Suppressor macrophage treated with lipopolysaccharide for 4 hours (primary cell): ENCODE measurements at places on chromosomes 11 and 22.
A peak's percentile ranks its signal among the peaks of the same experiment; 100 is the strongest.

GRCh38 chr11:90176069-90176468 is 41.6 kb downstream of the NAALAD2 start:
- DNase-seq = no peak

DNA sequence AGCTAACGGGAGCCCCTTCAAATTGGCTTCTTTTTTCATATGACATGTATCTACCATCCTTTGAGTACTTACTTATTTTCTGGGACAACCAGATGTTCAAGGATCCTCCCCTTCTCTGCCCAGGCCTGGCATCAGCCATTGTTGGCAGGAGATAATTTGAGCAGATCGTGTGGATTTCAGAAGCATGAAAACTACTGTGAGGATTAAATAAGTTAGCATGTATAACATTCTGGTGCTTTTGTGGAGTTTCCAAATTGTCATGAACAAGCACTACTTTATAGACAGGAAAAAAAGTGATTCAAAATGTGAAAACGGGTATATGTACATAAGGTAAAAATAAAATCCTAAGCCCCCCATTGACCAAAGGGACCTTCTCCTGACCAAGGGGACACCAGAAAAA is 2.1 kb upstream of the NADSYN1 start:
- no peak for DNase-seq

DNA sequence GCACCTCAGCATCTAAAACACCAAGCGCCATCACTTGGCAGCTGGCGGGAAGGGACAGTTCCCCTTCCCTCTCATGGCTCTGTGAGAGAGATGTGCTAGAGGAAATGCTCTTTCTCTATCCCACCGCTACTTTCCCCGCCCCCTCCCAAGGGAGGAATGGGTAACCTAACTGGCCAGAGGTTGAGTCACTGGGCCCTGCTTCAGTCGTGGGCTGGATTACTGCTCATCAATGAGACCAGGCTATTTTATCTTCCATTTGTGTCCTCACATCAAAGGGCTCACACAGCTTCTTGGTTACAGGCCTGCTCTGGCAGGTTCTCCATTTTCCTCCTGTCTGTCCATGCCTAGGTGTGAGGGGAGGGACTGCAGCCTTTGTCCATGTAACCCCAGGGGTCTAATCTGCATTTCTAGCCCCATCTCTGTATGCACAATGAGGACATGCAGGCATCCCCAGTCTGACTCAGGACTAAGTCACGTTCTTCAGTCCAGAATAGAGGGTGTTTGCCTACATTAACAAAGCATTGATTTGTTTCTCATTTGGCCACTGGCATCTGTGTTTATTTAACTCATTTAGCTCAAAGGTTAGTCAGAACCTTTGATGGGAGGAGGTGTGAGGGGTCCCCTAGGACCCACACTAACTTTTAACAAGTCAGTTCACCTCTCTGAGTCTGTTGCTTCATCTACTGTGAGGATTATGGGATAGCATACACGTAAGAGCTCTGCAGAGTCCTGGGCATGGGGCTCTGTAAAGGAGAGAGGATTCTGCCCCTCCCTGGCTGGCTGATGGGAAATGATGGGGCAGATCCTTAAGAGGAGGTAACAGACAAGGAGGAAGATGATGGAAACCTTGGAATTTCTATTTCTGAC is 99.1 kb downstream of the XRRA1 start:
- no peak for DNase-seq

GRCh38 chr22:34622602-34623001 is 443.4 kb upstream of the ISX start:
- DNase-seq = no peak

DNA sequence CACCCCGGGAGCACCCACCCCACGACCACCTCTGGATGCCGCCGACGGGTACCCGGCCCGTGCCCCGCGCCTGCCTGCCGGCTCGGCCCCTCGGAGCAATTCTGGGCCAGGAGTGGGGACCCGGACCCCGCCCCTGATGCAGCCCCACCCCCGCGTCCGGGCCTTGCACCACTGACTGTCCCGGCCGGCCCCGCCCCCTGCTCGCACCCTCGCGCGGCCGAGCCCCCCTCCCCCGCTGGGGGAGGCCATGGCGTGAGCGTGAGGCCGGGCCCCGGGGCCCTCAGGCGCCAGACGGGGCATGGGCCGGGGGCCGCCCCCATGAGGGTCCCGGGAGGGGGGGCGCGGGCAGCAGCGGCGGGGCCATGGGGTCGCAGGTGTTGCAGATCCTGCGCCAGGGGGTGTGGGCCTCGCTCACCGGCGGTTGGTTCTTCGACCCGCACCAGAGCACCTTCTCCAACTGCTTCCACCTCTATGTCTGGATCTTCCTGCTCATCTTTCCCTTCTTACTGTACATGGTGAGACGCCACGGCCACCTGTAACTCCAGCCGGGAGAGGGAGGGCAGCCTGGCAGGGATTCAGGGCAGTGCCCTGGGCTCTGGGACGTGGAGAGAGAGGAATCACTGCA is 486 bp downstream of the PCNX3 start:
- no peak for DNase-seq

GRCh38 chr11:30350384-30350783 is 27.5 kb downstream of the ARL14EP start:
- no peak for DNase-seq

DNA sequence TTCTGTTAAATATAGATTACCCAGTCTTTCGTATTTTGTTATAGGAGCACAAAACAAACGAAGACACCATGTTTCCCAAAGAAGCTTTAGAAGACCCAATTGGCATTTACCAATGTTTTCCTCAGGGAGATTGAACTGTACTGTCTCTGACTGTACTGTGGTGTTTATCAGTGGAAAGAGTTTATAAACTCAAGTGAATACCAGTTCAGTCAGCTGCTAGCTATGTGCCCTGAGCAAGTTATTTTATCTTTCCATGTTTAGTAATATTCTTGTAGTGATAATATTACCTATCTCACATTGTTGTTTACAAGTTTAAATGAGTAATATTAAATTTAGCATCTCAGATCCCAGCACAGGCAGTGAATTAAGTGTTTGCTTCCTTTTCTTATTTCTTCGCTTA is 773.2 kb downstream of the KCNA4 start:
- no peak for DNase-seq

DNA sequence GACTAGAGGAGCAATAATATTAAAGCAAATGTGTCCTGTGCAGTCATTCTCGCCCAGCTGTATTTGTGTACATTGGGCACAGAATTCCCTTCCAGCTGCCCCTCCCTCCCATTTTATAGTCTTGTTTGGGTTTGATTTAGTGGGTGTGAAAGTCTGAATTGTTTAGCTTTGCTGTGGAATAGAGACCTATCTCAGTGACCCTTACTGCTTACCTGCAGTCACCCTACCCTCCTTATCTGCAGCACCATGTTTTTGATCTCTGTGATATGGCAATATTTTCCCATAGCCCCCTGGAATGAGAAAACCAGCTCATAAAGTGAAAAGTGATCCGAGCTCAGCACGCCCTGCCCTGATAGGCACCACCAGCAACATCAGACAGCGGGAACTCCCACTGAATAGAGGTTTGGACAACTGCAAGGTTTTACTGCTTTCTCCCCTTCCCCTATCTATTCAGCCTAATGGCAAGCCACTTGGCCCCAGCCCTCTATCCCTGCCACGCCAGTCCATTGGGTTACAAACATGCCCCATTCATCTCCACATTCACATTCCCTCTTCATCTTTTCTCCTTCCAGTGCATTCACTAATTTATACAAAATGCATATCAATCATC is 199.0 kb downstream of the ETS1 start:
- DNase-seq = no peak

DNA sequence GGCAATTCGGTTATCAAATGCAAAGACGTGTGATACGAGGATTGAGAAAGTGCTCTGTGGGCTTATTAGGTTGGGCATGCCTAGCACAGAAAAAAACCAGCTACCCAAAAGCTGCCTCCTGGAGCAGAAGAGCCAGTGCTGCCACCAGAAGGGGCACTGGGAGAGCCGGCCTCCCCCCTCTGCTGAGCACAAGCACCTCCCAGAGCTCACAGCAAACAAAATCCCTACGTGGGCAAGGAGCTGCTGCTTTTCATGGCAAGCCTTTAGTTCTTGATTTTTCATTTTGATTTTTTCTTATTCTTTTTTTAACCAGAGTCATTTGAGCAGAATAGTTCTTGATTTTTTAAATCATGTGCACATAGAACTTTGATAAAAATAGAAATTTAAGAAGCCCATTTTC is 12.8 kb downstream of the RPUSD4 start:
- DNase-seq = no peak

GRCh38 chr22:17787241-17787640 is 13.0 kb upstream of the BID start:
- DNase-seq = no peak

DNA sequence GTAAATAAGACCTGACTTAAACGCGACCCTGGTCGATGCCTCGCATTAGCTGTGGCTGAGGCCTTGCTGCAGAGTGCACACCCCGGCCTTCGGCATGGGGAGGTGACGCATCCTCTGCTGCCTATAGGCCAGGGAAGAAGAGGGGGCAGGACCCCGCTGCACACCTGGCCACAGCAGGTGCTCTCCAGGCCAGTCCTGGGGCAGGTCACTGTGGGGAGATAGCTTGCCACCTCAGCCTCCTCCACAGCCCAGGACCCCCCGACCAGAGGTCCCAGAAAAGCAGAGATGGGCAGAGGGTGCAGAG is 12.7 kb downstream of the LRFN4 start:
- DNase-seq = no peak

DNA sequence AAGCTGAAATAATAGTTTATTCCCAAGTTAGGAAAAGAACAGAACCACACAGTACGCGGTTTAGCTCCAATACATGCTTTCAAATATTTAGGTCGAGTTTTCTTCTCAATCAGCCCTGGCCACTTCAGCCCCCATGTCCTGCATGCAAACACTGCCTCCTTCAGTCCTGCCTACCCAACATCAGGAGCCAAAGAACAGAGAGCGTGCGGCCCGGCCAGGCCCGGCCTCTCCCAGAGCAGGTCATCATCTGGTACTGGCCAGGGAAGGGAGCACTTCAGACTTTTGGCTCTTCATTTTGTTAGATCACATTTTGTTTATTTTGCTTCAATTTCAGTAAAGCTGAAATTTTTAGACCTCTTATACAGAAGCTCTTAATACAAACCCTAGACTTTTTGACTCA is 6.7 kb downstream of the BRD1 start:
- no peak for DNase-seq

DNA sequence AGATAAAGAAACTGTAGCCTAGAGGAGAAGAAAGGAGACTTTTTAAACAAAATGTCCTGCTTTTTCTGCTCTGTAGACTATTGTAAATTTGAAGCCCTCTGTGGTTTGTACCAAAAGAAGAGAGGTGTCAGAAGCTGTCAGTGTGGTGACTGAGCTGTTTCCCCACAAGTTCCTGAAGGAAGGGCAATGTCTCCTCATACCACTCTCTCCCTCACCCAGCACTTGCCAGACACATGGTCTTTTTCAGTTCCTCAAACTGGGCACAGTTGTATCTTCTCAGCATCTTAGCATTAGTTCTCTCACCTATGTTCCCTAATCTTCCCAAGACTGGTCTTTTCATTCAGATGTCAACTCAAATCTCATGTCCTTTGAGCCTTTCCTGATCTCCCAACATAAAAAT is 4.3 kb downstream of the BCO2 start:
- DNase-seq = peak; percentile 69

DNA sequence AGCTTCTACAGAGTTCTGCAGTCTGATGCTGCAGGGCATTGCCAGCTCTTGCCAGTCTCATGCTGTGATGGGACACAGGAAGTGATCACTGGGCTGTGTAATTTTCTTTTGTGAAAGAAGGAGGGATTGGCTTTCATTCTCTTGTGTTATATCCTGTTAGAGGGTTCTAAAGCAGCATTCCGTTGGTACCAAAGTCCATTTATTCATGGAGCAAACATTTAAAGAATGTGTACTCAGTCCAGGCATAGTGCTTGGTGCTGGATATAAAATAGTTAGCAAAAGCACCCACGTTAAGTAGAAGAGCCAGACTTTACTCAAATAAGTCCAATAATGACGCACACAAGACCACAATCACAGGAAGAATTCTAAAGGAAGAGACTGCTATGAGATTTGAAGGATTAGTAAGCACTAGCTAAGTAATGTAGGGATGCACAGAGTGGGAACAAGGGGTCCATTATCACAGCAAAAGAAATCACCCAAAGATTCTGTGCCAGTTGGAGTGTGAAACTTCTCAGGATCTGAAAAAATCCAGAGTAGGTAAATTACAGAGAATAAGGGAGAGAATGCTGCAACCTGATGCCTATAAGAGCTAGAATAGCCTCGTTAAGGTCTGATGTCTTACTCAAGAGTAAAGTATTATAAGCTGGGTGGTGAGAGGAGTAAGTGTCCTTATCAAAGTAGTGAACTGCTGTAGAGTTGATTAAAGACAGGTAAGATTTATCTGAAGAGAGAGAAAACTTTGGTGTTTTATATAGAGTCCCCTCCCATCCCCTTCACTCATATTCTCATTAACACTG is 728.3 kb downstream of the METTL15 start:
- no peak for DNase-seq

GRCh38 chr11:76735841-76736240 is 47.3 kb upstream of the TSKU start:
- no peak for DNase-seq

GRCh38 chr11:92224054-92224406 is 588 bp upstream of the FAT3 start:
- DNase-seq = no peak

- no peak for DNase-seq
These were observed 78.9 kb downstream of the KCNC1 start for GRCh38 chr11:17813391-17814059.

DNA sequence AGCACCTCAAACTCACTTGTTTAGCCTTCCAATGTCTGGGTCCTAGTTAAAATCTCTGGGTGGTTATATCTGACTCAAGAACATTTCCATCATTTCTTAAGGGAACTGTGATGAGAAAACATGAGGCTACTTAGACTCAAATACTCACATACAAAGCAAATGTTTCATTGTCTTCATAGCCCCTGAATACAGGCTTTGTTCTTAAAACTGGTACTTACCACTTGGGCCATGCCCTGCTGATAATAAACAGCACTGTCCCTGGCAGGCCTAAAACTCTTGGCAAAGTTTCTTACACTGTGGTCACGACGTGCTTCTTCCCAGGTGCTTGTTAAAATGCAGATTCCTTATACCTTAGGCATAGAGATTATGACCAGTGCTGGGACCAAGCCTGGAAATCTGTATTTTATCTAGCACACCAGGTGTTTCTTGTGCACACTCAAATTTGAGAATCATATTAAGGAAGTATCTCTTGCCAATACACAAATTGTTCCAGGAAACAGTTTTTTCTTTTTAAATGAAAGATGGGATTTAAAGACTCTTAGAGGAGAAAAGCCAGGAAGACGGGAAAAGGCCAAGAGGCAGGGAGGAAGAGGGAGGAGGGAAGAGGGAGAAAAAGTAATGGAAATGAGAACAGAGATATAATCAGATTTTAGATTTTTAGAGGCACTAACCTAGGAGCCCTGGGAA is 287.9 kb upstream of the MPPED2 start:
- DNase-seq = no peak

GRCh38 chr22:43639228-43639948 is 172.7 kb downstream of the EFCAB6 start:
- no peak for DNase-seq
